ENCODE measurements at places on chromosomes 4 and X.

- DNase-seq = no peak
Observed at GRCh38 chr4:44983083-44983482, 256.7 kb upstream of the GNPDA2 start.

DNA sequence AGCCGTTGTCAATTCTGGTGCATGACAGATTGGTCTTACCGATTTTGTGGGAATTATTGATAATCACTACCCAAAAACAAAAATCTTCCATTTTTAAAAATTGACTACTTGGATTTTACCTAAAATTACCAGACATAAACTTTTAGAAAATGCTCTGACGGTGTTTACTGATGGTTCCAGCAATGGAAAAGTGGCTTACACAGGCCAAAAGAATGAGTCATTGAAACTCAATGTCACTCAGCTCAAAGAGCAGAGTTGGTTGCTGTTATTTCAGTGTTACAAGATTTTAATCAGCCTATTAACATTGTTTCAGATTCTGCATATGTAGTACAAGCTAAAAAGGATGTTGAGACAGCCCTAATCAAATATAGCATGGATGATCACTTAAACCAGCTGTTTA, 23.0 kb upstream of the UGT2B17 start:
- DNase-seq = no peak

DNA sequence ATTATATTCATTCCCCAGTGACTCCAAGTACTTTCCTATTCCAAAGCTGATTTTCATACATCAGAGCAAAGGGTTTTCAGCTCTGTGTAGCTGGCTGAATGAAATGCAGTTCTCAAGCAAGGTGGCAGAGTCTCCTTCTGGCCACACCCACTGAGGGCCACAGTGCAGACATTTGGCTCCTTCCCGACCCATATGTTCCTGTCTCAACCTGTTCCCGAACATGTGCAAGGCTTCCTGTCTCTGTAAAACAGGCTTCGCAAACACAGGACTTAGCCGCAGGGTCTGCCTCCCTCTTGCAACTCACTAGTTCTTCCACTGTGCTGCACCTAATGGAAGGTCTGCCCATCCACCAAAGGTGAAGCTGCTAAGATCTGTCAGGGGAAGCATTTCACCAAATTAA, 249.2 kb downstream of the MID1IP1 start:
- no peak for DNase-seq

- no peak for DNase-seq
Observed at GRCh38 chrX:11406109-11406765, 113.0 kb downstream of the AMELX start.

GRCh38 chr4:30436394-30436793, 283.8 kb upstream of the PCDH7 start:
- no peak for DNase-seq

GRCh38 chrX:149762696-149763614, 10.9 kb upstream of the HSFX1 start:
- DNase-seq = no peak

DNA sequence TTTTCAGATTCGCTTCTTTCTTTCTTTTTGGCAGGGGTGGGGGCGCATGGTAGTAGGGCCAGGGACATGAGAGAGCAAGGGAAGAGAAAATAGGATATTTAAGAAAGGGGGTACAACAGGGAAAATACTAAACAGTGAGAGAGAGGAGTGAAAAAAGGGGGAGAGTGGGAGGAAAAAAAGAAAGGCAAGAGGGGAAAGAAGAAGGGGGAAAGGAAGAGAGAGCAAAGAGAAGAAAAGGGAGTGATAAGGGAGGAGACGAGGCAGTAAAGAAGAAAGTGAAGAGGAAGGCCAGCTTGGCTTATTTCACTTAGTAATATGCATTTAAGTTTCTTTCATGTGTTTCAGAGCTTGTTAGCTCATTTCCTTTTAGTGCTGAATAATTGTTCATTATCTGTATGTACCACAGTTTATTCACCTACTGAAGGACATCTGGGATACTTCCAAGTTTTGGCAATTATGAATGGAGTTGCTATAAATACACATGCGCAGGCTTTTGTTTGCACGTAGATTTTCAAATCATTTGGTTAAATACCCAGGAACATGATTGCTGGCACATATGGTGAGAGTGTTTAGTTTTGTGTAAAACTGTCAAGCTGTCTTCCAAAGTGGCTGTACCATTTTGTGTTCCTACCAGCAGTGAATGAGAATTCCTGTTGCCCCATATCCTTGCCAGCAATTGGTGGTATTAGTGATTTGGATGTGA, 37.3 kb downstream of the CASP6 start:
- no peak for DNase-seq

- DNase-seq = no peak
Observed at GRCh38 chr4:150713251-150713650, 131.3 kb downstream of the MAB21L2 start.

- no peak for DNase-seq
Observed at GRCh38 chr4:16082041-16082425, 1.8 kb downstream of the PROM1 start.

GRCh38 chr4:32752962-32753361, 2032.8 kb downstream of the PCDH7 start:
- no peak for DNase-seq

DNA sequence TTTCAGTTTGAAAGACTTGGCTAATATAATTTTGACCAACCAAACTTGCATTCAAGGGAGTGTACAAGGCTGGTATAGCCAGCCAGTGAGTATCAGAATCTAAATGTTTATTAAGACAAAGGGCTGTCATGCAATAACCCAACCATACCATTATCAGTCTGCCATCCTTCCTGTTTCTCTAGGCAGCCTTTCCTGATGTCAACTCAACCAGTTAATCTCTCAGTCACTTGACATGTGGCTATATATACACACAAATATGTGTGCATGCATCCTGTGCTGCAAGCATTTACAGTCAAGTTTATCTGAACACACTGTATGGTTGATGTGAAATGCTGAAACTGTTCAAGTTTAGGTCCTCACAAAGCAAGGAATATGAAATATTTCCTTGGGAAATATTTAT, 17.2 kb downstream of the BTK start:
- no peak for DNase-seq

- DNase-seq = no peak
Observed at GRCh38 chr4:41572516-41572915, 34.6 kb downstream of the LIMCH1 start.

DNA sequence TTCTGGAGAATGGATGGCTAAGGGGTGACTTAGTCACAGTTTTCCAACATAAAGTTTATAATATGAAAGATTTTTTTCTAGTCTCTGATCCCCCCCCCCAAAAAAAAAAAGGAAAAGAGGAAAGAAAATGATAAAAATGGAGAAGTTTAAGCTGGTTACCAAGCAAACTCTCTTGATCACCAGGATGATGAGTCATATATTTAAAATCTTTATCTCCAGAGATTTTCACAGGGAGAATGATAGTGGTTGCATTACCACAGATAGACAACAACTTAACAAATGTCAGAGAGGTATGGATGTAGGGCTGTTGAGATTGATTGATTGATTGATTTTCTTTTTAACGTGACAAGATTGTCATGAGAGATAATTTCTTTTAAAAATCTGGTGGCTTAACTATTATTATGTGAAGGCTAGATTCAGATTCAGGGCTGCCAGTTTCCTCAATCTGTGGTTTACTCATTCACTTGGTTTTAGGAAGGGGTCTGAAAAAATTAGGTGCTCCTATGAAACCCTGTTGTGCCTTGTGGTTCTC, 13.3 kb upstream of the TEX13C start:
- DNase-seq = no peak

- DNase-seq = no peak
Observed at GRCh38 chr4:60812811-60813210, 387.3 kb upstream of the ADGRL3 start.

DNA sequence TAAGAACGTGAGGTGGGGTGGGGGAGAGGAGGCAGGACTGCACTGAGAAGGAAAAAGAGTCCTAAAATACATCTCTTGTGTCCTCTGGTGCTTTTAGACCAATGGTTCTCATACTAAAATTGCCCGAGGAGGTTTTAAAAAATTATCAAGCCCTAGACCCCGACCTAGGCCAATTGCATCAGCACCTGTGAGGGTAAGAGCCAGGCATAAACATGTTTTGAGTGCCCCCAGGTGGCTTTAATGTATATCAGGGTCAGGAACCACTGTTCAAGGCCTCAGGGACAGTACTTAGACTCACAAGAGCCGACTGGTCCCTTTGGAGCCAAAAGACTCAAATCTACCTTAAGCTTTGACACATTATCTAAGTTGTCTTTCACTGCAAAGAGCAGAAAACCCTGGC, 37.5 kb upstream of the TMEM150C start:
- DNase-seq = no peak
